ENCODE measurements at places on chromosomes 2 and 18. TPM values are rescaled to one million over a fixed set of nuclear protein-coding genes. Genes with fewer than 3 reads are reported as not detected.

Gene RPRD1A
- 76.7 TPM for total RNA-seq

Gene CNGA3
- not detected for total RNA-seq

Gene RAX
- total RNA-seq: not detected

Gene CCDC85A
- total RNA-seq: 4.6 TPM

Gene ARPC2
- total RNA-seq: 448 TPM

Gene SERPINB12
- not detected for total RNA-seq

Gene CHRNG
- total RNA-seq: not detected

Gene RTP5
- total RNA-seq: not detected

Gene BMP10
- total RNA-seq: not detected

Gene KIF1A
- total RNA-seq: not detected

Gene KLHL29
- 3.8 TPM for total RNA-seq

Gene LYG2
- not detected for total RNA-seq

Gene CYP27A1
- 25.1 TPM for total RNA-seq

Gene SFXN5
- total RNA-seq: 14.8 TPM

Gene SOCS6
- total RNA-seq: 51.1 TPM

Gene ARHGAP25
- total RNA-seq: 1.1 TPM

Gene GREB1
- total RNA-seq: 3.0 TPM

Gene LIMS2
- total RNA-seq: 1.4 TPM

Gene SERPINE2
- 306 TPM for total RNA-seq

Gene TCF7L1
- total RNA-seq: 2.3 TPM

Gene METTL21A
- total RNA-seq: 11.3 TPM

Gene CFAP65
- total RNA-seq: not detected

Gene TRPM8
- total RNA-seq: not detected

Gene MYL1
- not detected for total RNA-seq

Gene CENPA
- 7.7 TPM for total RNA-seq

Gene SNED1
- total RNA-seq: 7.5 TPM

Gene C2orf72
- 0.22 TPM for total RNA-seq

Gene SATB2
- total RNA-seq: 4.9 TPM

Gene ZNF396
- total RNA-seq: 0.89 TPM

Gene CDK5R2
- 0.22 TPM for total RNA-seq

Gene SIGLEC15
- total RNA-seq: 1.2 TPM

Gene ATP8B1
- total RNA-seq: 46.1 TPM

Gene ZSWIM2
- 0.62 TPM for total RNA-seq

Gene TMEM247
- not detected for total RNA-seq

Gene TUBB6
- 487 TPM for total RNA-seq

Gene SPHKAP
- 1.2 TPM for total RNA-seq

Gene DNAH6
- 0.12 TPM for total RNA-seq

Gene CPO
- total RNA-seq: 0.12 TPM

Gene UGT1A3
- not detected for total RNA-seq

Gene STARD6
- total RNA-seq: not detected

Gene MAP3K19
- not detected for total RNA-seq

Gene MARCO
- total RNA-seq: not detected

Gene POTEI
- total RNA-seq: not detected

Gene BMPR2
- 18.9 TPM for total RNA-seq

Gene LHCGR
- total RNA-seq: not detected

Gene CREG2
- total RNA-seq: 5.2 TPM

Gene DCC
- total RNA-seq: 5.1 TPM

Gene ATP6V1C2
- under 0.01 TPM for total RNA-seq
